ENCODE measurements at places on chromosomes 16 and 17.

GRCh38 chr17:20987511-20987910 lies 55.3 kb downstream of the USP22 start:
- DNase-seq, result no peak

GRCh38 chr16:23640615-23640930 lies 537 bp downstream of the PALB2 start:
- peak; percentile 16 for DNase-seq

DNA sequence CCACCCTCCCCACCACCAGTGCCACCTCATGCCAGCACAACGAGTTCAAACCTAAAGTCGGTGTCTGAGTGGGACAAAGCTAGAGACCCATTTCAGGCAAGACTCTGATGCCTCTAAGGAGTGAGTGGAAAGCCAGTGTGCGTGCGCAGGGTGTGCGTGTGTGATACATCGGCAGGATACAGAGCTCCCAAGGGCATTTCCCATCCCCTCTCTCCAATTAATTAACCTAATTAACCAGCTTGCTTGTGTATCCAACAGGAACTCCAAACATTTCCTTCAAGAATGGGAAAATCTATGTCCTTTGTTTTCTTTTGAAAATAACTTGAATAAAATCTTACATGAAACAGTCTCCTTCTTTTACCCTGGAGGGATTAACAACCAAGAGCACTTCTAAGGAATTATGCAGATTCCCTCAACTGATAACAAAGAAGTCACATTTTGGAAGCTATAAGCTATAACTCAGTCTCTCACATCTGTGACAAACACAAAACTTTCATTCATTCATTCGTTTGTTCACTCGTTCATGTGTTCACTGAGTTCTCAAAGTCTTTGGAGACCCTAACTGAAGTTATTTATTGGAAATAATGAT lies 9.9 kb downstream of the ATPAF2 start:
- DNase-seq, result no peak

DNA sequence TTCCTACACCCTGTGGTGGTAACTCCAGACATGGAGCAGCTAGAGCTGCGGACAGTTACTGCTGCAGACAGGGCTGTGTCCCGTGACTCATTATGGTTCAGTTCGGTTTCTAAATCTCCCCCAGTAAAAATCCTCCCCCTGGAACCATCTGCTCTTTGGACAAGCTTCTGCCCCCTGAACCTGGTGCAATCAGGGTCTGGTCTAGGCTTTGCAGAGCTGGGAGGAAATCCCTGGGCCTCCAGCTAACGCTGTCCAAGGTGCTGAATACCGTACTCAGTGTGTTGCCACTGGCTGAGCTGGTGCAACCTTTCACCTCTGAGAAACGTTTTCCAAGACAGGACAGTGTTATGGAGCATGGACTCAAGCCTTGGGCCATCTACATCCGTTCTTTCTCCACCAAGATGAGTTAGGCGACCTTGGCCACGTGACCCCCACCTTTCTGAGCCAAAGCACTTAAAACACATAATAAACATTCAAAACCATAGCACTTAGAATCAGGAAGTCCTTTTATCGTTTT lies 142.0 kb downstream of the CPPED1 start:
- DNase-seq, result peak; percentile 46

- no peak for DNase-seq
These were observed 1.8 kb upstream of the WDR90 start for GRCh38 chr16:647173-647902.

GRCh38 chr16:2838928-2839327 lies 8.8 kb downstream of the ZG16B start:
- DNase-seq, result peak; percentile 56

GRCh38 chr17:49554694-49555494 lies 20.8 kb upstream of the NXPH3 start:
- DNase-seq, result no peak

GRCh38 chr17:42098730-42099399 lies 592 bp upstream of the ZNF385C start:
- no peak for DNase-seq

DNA sequence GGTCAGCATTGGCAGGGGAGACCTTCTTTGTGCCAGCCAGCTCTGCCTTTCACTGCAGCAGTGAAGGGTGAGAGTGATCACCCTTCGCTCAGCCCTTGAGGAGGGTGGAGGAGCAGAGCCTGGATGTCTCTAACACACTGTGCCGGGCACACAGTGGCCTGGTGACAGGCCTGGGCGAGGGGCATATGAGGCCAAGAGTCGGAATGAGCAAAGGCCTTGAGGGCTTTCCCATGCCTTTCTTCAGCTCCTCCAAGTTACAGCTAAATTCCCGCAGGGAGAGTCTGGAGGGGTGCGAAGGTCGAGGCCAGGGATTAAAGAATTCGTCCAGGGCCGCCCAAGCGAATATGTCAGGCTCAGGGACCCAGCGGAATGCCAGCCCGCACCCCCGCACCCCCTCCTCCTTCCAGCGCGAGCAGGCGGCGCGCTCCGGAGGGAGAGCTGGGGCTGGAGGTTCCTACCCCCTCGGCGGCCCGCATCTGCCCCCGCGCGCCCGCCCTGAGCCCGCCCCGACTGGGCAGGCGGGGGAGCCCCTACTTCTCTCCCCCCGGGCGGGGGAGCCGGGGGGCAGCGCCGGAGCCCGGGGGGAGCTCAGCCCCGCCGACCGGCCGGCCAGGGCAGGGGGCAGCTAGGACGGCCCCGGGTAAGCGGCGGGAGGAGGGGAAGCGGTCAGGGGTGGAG lies at the start of gene RASL10B:
Gene RASL10B (plus strand): TSS at position 401 of the 678 bp plus-strand sequence. CDS start 3,546 bp downstream, outside the sequence.
- DNase-seq, result no peak

GRCh38 chr16:1572673-1573072 lies 39.2 kb downstream of the IFT140 start:
- DNase-seq, result no peak

- no peak for DNase-seq
These were observed 367.7 kb upstream of the CDH11 start for GRCh38 chr16:65489531-65490023.

DNA sequence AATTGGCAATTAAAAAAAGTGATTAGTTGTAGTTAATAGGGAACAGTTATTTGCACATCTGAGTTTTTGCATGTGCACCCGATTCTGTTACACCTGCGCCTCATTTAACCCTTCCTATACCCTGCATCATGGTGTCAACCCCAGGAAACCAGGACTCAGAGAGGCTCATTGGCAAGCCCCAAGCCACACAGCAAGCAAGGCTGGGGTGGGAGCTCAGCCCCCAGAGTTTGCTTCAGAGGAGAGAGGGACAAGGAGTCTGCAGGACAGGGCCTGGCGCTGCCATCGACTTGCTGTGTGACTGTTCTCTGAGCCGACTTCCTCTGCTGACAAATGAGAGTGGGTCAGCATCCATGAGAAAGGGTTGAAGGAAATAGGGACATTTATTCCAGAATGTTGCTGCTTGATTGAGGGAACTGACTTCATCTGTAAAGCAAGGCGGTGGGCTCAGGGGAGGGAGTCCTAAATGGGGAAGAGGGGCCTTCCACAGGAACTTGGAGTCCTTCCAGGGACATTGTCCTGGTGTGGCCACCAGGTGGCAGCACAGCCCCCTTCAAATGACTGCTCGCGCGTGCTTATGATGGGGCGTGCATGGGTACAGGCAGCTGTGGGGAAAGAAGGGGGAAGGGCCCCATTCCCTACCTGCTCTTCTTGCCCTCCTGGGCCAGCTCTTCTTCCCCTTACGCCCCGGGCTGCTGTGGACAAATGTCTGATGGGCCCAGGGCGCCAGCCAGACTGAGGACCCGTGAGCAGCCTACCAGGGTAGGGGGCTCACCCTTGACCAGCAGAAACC lies 51.6 kb downstream of the NT5M start:
- peak; percentile 83 for DNase-seq

All from activated CD4-positive, alpha-beta T cell treated with anti-CD3 and anti-CD28 coated beads, Interleukin-2, Interleukin-6, amounts not matched to agents 100 ng/mL and 50 ng/mL, durations not matched to agents 16 hours and 8 hours (primary cell).